Brain microvascular endothelial cell (primary cell): ENCODE measurements at places on chromosomes 12 and 14.

DNA sequence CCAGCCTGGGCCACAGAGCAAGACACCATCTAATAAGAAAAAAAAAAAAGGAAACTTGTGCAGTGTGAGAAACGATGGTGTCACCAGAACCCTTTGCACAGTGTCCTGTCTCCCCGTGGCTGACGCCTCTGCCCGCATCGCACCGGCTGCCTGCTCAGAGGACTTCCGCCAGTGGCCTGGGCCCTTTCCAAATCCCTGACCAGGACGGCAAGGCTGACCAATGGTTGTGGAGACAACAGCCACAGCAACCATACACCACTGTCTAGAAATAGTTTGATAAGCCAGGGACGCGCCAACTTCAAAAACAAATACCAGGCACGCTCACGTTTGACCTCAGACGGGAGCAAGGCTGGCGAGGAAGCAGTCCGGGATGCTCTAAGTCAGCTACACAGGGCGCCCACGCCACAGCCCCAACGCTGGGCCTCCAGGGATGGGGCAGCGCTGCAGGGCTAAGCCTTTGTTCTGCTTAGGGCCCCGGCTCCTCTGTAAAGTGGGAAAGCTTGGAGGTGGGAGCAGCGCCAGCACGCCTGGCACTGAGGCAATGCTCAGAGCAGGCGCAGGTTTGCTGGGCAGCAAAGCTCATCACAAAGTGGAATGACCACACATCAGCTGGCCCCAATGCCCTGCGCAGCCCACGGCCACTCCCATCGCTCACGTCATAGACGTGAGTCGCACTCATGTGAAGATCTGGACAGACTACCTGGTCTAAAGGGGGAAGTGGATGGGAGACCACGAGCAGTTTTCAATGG lies 12.5 kb downstream of the PGAM5 start:
- DNase-seq: peak; percentile 12

- peak; percentile 96 for DNase-seq
Measured at GRCh38 chr12:28780096-28780495, 369.0 kb upstream of the FAR2 start.

DNA sequence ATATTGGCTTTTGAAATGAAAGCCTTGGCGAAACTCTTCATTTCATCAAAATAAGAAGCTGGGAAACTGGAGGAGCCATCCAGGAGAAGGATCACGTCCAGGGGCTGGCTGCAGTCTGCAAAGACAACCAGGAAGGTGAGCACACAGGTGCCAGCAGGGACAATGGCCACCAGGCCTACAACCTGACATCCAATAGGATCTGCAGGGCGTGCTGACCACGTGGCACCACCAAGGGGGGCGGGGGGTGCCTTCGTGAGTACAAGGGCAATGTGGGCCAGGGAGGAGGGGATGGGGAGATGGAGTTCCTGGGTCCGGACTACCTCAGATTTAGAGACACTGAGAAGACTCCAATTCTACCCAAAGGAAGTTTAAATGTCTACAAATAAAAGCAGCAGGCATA lies 71.7 kb upstream of the ANO2 start:
- no peak for DNase-seq

DNA sequence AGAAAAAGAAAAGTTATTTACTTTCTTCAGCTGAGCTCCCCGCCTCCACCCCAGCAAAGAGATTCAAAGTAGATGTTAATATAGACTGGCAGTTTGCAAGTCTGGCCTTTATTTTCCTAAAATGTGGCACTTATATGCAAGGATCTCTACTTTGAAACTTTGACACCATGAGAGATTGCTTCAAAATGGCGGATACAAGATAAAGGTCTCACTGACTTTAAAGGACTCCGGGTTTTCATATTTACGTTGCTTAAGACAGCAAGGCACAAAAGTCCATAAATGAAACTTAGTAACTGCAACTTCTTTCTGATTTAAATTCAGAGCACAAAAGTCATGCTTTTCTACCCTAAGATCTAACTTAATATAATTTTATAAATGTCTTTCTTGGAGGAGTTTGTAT lies 3.5 kb downstream of the OTX2 start:
- no peak for DNase-seq

DNA sequence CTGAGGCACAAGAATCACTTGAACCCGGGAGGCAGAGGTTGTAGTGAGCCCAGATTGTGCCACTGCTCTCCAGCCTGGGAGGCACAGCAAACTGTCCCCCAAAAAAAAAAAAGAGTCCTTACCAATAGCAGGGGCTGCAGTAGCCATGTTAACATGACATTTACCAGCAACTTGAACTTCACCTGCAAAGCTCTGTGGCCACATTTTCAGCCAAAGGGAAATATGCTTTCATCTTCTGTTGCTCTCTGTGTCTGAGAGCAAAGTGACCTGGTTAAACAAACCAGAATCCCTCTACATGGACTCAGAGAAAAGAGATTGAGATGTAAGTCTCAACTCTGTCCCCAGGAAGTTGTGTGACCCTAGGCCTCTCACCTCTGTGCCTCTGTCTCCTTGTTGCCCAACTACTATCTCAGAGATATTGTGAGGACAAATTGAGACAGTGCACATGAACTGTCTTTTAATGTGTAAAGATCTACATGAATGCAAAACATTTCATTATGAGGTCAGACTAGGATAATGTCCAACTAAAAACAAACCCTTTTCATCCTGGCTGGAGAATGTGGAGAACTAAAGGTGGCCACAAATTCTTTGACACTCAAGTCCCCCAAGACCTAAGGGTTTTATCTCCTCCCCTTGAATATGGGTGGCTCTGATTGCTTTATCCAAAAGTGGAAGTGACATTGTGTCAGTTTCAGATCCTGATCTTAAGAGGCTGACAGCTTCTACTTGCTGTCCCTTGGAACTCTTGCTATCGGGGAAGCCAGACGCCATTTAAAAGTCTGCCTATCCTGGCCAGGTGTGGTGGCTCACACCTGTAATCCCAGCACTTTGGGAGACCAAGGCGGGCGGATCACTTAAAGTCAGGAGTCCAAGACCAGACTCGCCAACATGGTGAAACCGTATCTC lies 24.7 kb upstream of the P2RX4 start:
- DNase-seq: no peak

DNA sequence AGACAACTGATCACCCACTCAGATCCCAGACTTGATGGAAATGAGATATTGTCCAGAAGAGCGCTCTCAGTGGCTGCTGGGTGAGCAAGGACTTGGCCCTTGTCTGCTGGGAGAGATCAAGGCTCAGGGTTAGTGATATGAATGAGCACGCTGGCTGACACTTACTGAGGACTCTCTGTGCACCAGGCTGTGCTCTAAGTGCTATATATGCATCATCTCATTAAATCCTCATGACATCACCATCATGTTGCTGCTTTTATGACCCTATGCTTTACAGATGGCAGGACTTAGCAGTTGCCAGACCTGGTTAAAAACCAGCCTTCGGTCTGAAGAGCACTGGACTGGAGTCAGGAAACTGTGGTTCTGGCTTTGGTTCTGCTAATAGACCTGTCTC lies 260.9 kb downstream of the VRK1 start:
- no peak for DNase-seq

- DNase-seq: no peak
Measured at GRCh38 chr12:68529466-68529865, 81.2 kb upstream of the RAP1B start.

DNA sequence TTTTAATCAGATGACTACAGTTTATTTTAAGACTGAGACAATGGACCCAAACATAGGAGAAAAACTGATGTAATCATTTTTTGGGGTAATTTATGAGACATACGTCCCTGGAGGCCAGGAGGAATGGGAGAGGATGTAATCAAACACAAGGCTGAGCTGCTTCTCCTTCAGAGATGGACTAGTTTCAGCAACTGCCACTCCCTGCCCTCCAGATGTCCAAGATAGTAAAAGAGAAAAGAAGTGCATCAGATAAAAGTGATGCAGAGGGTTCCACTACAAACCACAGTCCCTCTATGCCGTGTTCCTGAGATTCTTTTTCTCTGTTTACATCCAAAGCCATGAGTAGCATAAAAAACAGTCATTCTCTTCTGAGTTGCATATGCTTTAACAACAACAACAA lies 101.1 kb downstream of the DACT1 start:
- no peak for DNase-seq

DNA sequence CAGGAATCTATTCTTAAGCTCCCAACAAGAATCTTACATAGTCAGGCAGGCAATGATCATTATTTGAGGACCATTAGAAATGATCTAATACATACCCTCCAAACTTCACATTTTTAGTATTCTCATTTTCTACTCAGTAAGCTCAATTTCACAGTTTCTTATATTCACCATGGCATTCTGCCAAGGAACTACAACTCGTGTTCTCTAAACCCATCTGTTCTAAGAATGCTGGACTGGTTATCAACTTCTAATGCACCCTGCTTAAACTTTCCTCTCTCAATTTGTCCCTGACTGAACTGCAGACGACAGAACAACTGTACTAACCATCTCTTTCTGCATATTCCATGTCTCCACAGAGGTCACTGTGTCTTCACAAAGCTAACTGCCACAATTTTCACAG lies 58.6 kb downstream of the GXYLT1 start:
- DNase-seq: no peak

DNA sequence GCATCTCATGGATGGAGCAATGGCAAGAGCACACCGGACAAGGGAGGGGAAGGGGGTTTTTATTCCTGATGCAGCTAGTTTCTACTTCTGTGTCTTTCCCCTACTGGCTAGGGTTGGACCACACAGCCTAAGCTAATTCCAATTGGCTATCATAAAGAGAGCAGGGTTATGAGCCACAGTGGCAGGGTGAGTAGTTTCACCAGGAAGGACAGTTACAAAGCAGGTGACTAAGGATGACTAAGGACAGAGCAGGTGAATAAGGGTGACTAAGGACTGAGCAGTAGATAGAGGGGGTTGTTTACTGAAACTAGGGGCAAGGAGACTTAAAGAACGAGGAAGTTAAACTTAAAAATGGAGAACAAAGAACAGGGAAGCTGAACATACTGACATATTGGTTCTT lies 321.4 kb upstream of the SEL1L start:
- DNase-seq: no peak

- no peak for DNase-seq
Measured at GRCh38 chr12:124651516-124652273, 84.3 kb upstream of the NCOR2 start.

DNA sequence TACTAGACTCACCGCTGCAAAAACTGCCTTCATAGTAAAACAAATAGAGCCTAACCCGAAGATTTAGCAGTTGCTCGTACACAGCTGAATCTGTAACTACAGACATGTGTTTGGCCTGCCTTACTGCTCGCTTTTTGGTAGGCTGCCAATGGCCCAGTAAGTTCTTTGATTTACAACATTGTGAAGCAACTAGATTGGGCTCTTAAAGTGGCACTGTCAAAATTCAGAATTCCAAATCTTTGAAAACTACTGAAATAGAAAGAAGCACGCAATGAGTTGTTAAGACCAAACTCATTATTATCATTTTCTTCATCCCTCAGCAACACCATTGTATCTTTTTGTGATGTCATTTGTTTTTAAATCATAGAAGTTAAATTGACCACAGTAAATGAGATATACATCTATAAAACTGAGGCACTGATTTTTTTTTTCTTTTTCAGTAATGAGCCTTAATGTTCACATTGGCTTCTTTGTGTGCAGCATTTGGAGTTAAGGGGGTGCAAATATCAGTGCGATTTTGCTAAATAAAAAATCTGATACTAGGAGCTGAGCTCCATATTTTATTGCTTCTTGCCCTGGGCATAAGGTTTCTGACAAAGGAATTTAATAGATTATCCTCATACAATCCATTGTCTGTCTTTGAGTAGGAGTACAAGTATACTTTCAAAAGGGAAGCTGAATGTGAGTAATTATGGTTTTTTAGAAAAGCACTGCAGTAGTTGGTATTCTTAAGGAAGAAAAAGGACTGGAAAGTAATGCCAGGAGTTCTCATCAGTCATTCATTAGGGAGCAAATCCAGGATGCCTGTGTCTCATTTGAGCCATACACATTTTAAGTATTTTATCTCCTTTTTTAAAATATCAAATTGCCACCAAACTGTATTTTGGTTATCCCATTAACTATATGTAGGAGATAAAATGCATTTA lies 138.5 kb downstream of the KICS2 start:
- peak; percentile 60 for DNase-seq

DNA sequence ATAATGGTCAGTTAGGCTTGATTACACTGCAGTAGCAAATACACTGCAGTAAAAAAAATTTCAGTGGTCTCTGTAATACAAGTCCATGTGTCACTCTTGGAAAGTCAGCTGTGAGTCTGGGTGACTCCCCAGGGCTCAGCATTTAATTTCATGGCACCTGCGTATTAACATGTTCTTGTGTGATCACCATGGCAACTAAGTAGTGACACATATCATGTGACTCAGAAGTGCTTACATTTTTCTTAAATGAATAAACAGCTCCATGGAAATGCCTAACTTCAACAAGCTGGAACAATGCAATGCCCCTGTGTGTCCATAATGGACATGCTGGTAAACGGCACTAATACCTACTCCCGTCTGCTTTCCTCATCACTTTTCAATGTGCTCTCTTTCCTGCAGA lies 88.5 kb upstream of the ANO4 start:
- DNase-seq: peak; percentile 57

DNA sequence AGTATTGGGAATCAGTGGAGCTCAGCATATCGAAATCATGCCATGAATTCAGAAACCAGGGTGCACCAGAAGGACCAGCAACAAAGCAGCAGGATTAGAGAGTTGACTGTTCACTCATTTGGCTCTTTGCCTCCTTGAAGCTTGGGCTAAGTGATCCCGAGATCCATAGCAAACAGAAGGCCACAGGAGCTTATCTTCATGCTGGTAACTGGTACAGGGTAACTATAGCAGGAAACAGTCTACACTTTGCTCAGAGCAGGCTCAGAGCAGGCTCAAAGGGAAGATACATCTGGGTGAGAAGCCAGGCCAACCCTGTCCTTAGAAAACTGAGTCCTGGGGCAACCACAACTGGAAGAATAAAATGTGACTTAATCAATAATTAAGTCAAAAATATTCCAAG lies 111.1 kb downstream of the GRIN2B start:
- DNase-seq: no peak

- peak; percentile 46 for DNase-seq
Measured at GRCh38 chr14:71645656-71646055, 286.6 kb upstream of the RGS6 start.

DNA sequence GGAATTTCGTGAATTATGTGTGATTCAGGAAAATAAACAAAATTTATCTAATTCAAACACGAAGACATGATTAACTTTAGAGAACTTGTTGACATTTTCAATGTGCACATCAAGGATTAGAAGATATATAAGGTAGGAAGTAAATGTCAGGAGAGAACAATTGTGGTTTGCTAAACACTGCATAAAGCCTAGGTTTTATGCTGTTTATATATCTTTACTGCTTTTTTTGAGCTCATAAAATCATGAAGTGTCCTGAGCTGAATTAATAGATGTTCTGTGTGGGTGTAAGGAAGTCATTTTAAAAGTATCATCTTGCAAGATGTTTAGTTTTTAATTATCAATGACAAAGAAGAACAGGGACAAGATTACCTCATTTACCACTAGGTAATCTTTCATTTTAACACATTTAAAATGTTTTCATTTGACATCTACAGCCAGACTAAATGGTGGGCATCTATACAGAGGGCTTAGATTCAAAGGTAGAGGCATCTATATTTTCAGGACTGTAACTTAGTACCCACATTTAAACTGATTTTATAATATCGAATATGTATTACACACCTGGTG lies 382.8 kb downstream of the ADAMTS20 start:
- DNase-seq: no peak

GRCh38 chr12:91892081-91892855 lies 253.4 kb downstream of the BTG1 start:
- DNase-seq: no peak
